Frontal cortex (tissue), 4 donors: ENCODE measurements at places on chromosomes 2 and 18. TPM values are rescaled to one million over a fixed set of nuclear protein-coding genes. Genes with fewer than 3 reads are reported as not detected.

GRCh38 chr2:102143450-102143985, 972 bp downstream of the IL1R1 start:
- no peak for DNase-seq

GRCh38 chr2:108212671-108213070, 27.1 kb upstream of the SULT1C3 start:
- no peak for DNase-seq

DNA sequence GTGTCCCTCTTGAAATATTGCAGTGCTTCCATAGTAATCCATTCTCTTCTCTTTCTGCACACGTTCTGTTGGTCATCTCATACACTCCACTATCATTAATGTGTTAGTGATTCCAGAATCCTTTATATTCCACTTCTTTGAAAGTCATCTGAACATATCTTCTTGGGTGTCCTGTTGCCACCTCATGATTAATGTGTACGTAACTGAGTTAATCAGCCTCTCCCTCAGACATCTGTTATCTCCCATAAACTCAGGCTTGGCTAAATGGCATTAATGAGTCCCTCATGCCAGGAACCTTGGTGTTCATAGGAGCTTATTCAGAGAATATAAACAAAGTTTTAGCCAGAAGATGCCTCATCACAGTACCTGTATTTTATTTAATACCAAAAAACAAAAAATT, 126.4 kb downstream of the NCOA1 start:
- DNase-seq = no peak

DNA sequence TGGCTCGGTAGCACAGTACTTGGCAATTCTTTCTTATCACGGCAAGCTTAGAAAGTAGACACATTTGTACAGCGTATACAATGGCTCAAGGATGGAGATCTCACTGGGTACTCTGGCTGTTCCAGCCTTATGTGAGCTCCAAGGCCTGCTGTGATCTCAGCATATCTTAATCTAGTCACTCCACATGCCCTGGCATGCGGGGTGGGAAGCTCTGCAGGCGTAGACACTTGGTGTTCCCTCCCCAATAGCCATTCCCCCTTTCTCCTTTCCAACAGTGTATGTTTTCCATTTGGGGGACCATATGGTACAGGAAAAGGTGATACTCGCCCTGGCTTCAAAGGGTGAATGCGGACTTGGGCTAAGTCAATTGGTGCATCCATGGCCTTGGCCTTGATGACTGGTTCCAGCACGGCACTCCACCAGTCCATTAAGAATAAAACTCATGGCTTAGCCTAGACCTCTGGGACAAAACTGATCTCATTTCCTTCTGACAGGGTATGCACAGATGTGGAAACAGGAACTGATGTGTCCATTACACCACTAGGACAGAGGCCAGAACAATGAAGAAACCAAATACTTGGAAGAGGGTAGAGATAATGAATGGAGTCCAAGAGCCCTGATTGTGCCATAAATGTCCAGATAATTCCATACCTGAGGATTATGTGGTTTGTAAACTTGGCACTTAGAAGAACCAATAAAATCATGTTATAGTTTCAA, 28.4 kb downstream of the TGIF1 start:
- no peak for DNase-seq

DNA sequence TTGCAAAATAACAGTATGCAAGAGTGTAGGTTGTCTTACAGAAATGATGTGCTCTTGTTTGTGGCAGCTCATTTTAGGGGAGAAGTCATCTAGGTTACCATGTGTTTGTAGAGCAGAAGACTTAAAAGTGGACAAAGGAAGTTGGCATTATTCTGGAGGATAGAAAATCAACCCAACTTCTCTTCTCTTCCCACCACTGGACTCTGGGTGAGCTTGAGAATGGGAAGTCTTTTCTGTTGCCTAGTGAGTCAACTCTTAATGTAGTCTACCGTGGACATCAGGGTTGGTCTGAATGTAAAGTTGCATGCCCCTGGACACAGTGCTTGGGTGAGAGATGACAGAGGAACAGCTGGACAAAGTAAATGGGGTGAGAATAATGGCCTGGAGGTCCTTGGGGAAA, 98.3 kb downstream of the FMNL2 start:
- no peak for DNase-seq

DNA sequence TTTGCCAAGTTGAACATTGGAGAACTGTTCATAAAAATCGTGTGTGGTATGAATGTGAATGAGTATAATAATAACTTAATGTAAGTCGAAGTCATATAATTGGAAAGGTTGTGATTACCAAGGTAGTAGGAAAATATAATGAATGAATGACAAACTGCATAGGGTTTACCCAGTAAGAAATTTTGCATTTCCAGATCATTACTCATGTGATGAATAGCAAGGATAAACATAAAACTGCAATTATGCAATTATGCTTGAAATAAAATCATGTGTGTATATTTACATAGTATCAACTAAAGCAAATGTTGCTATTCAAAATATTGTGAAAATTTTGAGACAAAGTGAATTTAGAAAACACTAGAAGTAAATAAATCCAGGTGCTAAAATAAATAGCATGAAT, 1108.7 kb upstream of the TMEFF2 start:
- no peak for DNase-seq

- no peak for DNase-seq
Measured at GRCh38 chr18:43665105-43665788, 388.0 kb upstream of the SYT4 start.

DNA sequence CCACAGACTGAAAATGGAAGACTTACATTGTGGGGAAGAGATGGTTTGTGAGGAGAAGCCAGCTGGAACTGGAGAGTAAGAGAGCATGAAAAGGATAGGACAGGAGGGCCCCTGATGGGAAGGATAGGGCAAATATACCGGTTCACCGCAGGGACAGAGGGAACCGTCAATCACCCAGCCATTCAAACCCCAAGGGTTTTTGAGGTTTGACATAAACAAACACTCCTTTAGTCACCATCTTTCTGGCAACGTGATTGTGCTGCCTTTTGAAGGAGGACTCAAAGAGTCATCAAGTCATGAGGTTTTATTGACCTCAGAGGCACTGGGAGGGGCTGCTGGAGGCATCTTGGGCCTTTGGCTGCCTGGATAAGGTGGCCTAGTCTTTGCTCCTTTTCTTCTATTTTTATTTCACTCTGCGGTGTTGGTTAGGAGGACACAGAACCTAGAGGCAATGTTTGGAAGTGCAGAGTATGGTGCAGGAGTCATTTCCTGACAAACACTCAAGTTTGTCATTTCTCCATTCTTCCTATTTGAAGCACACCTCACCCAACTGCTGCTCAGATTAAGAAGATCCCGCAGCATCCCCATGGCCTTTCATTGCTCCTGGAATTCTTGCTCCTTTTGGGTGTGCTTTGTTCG, 487.3 kb upstream of the SPRED2 start:
- no peak for DNase-seq

DNA sequence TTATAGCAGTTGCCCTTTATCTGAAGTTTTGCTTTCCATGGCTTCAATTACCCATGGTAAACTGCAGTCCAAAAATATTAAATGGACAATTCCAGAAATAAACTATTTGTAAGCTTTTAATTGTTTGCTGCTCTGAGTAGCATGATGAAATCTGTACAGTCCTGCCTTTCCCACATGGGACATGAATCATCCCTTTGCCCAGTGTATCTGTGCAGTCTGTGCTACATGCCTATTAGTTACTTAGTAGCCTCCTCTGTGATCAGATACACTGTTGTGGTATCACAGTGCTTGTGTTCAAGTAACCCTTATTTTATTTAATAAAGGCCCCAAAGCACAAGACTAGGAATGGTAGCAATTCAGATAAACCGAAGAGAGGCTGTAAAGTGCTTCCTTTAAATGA, 810.6 kb upstream of the PIK3C3 start:
- DNase-seq = no peak

- no peak for DNase-seq
Measured at GRCh38 chr18:74768096-74768495, 170.4 kb downstream of the ZNF407 start.

- DNase-seq = no peak
Measured at GRCh38 chr2:43419876-43420275, 176.0 kb downstream of the THADA start.

DNA sequence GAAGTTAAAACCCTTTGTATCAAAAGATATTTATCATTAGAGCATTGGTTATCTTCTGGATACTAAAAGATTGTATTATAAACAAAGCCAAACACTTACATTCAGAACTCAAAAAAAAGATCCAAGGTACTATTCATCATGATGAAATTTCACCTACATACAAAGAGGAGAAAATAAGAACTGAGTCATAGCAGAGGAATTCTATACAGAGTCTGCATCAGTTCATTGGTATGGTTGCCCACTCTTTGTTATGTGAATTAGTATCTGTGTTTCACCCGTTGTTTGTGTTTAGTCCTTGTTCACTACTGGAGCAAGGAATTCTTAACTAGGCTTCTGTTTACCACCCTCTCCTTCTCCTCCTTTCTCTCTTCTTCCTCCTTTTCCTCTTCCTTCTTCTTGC, 157.9 kb downstream of the LNPK start:
- DNase-seq = no peak

DNA sequence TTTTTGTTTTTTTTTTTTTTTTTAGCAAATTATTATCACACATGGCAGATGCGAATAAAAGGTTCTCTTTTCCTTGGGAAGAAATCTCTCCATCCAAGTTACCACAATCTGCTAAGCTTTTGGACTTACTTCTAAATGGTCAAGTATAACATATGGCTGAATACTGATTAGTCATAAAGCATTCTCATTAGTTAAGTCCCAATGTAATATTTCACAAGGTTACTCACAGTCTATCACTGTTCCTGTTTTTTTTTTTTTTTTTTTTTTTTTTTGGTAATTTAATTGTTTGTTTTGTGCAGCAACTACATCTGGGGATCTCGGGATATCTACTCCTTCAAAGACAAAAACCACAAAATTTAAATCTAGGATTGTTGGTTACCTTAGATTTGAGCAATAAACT, 771.7 kb downstream of the CPS1 start:
- DNase-seq = no peak

DNA sequence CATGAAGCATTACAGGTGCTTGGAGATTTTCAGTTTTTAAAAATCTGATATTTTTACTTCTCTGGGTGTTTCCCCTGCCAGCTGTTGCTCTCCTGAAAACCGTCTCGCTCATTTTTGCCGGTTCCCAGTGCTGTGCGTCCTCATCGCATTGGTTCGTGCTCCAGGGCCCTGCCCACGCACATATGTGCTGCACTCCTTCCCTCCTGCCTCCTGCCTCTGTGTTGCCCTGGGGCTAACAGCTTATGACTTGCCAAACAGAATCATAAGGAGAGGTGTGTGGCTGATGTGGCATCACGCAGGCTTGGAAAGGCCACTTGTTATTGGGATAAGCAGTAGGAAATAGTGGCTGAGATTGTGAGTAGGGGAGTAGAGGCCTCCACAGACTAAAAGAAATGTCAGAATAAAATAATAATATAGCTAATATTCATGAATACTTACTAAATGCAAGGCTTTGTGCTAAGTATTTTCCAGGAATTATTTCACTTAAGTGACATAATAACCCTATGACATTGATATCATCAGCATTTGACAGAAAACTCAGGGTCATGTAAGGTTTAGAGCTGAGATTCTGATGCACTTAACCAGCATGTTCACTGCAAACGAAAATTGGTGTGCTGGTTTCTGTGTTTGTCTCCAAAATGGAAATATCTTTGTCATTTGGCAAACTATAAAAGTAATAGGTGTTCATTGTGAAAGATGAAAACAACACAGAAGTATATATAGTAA, 53.5 kb downstream of the SLC4A1AP start:
- no peak for DNase-seq

DNA sequence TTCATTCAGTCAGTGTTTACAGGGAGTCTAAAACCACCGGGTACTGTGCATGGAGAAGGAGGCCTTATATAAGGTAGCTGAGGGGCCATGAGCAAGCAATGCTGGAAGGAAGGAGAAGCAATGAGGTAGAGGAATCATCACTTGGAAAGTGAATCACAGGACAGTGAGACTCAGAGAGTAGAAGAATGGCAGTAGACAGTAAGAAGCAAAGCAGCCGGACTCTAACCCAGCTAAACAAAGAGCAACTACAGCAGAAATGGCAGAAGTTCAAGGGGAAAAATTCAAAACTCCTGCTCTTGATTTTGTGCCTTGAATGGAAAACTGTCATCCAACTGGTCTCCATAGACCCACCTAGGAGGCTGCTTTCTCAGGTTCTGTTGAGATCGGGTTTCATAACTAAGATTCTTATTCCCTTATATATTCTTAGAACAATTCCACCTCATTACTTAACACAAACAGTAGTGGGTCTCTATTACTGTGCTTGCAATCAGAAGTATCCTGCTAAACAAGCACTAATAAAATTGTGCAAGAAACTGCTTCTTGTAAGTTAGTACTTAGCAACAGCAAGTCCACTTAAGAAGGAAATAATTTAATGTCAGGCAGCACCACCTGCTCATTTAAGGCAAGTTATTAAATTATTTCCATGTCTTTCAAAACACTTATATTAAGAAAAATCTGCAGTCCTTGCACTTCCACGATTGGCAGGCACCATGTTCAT, 68.0 kb downstream of the RBMS1 start:
- no peak for DNase-seq

DNA sequence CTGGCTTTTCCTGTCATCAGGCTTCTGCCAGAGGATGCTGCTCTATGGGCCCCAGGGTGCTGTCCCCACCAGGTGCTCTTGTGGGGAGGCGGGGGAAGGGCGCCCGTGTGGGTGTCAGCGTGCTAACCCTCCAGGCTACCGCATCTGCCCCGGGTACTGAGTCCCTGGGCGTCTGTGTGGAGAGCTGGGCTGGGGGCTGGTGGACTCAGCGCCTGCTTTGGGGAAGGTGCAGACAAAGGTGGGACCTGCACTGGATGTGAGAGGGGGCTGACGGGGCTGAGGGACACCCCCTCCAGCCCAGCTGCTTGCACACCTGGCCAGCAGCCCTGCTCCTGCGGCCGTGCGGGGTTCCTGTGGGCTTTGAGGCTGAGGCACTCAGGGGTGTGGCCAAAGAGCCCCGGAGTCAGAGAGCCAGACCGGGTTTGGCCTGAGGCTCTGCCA, 120.7 kb upstream of the PXDN start:
- DNase-seq = no peak

DNA sequence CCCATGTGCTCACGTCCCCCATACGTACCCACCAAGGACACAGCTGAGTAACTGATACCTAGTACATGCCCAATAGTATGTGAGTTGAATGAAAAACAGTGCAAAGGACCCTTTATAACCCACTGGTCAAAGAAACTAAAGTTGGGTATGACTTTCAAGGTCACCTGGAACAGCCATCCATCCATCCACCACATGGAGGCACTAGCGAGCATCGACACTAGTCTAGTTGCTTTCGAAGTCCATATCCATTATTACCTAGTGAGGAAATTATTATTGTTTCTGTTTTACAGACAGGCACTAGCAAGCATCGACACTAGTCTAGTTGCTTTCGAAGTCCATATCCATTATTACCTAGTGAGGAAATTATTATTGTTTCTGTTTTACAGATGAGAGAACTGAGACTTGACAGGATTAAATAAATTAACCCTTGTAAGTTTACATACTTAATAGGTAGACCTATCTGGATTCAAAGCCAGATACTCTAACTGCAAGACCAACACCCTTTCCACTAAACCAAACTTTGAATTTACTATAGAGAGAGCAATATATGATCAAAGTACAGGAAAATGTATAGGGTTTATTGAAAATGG, 233.7 kb downstream of the METTL4 start:
- DNase-seq = peak; percentile 6

The NEURL3 gene
- not detected for total RNA-seq

The C2orf72 gene
- 27.7 TPM for total RNA-seq

The TMEM198 gene
- total RNA-seq = 14.7 TPM

The LIMS1 gene
- total RNA-seq = 11.8 TPM

The CNDP1 gene
- total RNA-seq = under 0.01 TPM

The TDRD15 gene
- total RNA-seq = under 0.01 TPM
